KG1 (cell line): ENCODE measurements at places on chromosomes 1 and 21.

DNA sequence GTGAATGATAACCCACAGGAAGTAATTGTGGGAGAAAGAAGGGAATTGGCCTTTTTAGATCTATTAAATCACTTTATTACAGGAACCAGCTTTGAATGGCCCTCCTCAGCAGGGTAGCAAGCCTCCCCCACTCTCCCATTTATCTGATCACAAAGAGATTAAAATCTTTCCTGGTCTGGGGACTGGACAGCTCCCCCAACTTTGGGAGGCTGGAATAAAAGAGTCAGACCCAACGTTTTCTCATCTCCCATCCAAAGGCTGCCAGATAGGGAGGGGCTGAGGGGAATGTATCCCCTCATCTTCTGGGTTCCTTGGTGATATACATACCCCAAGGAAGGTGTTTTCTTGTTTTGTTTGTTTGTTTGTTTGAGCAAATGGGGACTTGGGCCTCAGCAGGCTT is 2.4 kb downstream of the LIN28A start:
- no peak for DNase-seq

DNA sequence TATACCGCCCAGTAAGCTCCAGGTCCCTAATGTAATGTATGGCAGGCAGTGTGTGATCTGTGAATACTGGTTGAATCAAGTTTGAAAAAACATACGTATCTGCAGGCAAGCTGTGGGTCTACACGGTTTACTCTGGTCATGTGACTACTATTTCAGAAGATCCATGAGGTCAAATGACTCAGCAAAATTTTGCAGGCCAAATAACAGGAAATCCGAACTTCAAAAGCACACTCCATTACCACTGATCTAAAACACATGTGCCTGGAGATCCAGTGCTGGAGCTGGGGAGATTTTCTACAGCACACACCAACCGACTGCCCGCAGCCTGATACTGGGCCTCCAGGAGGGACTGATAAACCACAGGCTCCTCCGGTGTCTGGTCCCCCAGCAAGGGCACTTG is 64.5 kb upstream of the SLC44A3 start:
- no peak for DNase-seq

DNA sequence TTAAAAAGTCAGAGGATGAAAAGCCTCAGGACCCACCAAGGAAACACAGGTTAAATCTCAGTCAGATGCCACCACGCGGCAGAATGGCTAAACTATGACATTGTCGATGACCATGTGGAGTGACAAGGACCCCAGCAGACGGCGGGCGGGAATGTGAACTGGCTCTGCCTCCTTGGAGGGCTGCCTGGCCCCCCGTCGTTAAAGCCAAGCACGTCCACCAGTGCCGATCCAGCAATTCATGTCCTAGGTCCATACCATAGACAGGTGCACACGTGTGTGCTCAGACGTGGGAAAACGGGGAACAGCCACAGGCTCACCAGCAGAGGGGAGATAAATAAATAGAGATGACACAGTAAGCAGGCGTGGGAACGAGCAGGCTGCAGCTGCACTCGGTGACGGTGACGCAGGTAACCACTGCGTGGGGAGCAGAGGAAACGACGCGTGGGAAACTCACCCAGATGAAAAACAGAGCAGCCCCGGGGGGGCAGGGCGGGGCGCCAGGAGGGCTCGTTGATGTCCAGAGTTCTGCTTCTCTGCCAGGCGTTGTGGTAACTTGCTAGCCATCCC is 28.3 kb upstream of the PCBP3 start:
- DNase-seq, result no peak

DNA sequence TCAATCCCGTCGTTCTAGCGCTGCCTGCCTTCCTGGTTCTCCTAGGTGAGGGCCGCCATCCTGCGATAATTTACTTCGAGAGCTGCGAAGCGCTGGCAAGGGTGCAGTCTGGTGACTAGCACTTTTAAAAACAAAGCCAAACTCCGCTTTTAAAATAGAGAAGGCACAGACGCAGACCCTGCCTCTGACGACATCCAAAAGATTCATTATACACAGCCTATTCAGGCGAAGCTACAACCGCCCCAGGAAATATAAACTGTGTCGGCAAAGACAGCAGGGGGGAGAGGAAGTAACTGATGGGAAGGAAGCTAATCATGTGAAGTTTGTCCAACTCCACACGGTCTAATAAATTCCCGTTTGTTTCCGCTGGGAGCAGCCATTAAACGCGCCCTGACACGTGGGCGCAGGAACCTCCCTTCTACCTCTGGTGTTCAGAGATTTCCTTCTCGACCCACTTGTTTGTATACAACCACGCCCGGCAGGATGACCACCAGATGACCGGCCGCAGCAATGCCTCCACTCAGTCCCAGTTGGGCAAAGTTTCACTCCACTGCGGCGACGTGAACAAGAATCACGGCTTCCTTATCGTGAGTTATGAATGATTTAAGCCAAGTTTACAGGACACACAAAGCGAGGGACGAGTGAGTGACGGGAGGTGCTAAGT is 1.3 kb downstream of the GNG12 start:
- no peak for DNase-seq

GRCh38 chr1:51945591-51945990 is 44.9 kb downstream of the RAB3B start:
- no peak for DNase-seq
